ENCODE measurements at places on chromosomes 5 and 9.

DNA sequence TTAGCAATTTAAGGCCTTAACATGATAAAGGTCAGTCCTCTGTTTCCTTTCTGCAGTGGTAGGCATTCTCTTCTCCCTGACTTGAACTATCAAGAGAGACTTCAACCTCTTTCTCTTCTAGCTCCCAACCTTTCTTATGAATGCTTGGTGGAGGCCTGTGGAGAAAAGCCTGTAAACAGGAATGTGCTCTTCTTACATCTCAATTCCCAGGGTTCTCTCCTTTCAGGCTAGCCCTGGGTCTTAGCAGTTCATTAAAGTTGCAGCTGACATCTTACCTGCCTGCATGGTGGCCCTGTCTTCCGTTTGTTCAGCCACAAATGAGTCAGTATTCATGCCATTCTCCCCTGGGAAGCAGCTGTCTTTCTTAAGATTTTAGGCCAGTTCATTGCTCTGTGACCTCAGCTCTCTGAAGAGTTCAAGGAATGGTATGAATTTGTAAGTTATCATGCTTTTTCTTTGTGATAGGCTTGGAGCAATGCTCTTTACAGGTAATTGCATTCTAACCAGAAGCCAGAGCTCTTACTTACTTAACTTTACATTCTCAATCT lies 77.8 kb downstream of the ADCY2 start:
- DNase-seq = no peak

GRCh38 chr5:11214864-11215644 lies 454.0 kb upstream of the DAP start:
- DNase-seq = no peak

- no peak for DNase-seq
Observed at GRCh38 chr9:89743573-89744254, 138.9 kb downstream of the GADD45G start.

DNA sequence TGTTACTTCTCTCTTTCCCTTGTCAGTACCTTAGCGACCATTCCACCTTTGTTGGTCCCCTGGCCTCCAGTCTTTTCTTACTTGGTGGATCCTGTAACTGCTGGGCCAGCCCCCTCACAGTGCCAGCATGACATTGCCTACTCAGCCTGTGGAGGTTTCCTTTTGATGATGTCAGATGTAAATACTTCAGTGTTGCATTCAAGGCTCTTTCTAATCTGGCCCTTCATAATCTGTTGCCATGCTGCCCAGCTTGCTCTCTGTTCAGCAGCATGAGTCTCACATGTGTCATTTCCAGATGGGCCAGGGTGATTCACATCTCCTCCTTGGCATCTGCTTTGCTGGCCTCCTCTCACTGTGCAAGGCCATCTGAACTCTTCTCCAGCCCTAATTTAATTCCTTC lies 57.1 kb downstream of the MAST4 start:
- DNase-seq = no peak

DNA sequence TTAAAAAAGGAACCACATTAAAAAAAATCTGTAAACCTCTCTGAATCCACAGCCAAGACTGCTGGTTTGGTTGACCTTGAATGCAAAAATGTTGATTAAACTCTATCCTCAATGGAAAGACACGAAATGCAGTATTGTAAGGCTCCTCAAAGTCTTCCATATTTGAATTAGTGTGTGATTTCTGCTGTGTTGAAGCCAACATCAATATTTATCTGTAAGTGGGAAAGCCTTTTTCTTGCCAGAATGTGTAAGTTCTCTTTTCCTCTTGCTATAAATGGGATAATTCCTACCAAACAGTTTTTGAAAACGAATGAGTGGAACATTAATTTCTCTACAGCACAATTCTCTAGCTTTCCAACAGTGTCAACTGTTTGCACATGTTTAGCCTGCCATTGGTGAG lies 422.1 kb upstream of the TNC start:
- no peak for DNase-seq

- no peak for DNase-seq
Observed at GRCh38 chr5:4674166-4674565, 466.0 kb upstream of the ADAMTS16 start.

GRCh38 chr9:26975728-26976707 lies 19.8 kb downstream of the IFT74 start:
- DNase-seq = no peak

- DNase-seq = no peak
Observed at GRCh38 chr5:97534166-97534565, 351.1 kb upstream of the RIOK2 start.

DNA sequence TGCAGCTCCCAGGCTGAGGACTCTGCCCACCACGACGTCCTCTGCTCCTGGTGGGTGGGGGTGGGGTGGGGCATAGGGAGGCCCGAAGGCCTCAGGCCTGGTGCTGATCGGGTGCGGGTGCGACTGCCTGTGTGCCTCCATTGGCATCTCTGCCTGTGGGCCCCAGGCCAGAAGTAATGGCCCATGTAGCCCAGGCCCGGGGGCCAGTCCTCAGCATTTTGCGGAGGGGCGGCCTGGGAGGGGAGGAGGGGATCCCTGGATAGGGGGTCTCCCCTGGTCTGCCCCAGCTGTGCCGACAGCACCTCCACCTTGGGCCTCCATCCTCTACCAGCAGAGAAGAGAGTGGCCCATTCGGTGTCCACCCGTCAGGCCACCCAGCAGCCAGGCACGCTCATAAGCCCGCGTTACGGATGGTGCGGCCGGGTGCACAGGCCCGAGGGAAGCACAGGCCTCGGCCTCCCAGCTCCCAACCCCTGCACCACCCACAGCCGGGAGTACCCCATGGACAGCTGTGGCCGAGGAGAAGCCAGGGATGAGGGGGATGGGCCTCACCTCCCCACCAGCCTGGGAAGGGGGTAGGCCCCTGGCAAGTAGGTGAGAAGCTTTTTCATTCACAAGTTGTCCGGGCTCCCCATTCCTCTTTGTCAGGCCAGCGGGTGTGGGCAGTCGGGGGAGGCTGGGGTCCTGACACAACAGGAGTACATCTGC lies 1.8 kb upstream of the NOTCH1 start:
- DNase-seq = no peak

DNA sequence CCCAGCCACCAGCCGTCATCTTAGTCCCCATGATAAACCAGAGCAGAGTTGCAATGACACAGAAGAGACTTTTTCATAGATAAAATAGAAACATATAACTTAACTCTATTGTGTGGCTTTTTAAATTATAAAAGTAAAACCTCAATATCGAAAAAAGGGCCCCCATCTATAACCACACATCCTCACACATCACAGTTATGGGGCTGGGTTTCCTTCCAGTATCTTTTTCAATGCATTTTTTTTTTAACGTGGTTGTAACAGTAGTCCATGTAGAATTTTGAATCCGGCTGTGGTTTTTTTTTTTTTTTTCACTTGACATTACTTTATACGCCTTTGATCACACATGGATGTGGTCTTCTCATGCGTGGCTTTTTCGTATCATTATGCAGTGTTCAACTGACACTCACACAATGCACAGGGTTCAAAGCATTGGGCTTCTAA lies 77.4 kb downstream of the CFAP77 start:
- no peak for DNase-seq

DNA sequence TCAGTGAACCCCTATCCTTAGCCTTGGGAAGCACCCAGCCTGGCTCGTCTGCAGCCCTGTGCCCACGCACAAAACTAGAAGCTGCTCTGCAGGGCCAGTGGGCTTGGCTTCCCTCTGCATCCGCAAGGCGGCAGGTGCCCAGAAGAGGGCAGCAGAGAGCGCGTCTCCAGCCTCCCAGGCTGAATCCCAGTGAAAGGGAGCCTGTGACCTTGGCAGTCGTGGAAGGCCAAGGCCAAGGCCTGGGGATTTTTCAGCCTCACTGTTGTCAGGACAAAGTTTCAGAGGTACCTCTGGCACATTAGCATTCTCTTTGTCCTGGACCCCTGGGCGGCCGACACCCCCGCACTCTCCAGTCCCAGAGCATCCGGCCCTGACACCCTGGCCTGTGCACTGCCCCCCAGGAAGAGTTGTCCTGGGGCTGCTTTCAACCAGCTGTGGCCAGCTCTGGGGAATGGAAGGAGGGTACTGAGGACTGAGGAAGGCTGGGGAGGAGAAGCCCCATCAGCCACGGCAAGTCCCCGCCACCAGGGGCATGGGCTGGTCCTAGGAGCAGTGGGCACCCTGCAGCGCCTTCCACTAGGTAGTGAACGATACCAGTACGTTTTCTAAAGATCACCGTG lies 63.6 kb upstream of the IL17B start:
- DNase-seq = no peak

DNA sequence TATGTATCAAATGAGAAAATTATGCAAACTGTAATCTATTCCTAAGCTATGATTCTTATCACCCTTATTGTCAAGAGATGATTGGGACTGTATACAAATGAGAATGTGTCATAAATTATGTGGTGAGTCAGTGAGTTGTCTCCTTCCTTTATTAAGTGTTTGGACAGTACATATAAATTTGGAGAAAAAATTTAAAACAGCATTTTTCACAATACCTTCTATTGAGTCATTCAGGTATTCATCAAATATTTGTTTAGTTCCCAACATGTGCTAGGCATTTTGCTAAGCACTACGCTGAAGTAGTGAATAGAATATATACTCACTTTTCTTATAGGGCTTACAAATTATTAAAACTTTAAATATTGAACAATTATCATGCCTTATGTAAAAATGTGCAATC lies 36.3 kb upstream of the PTPRD start:
- no peak for DNase-seq

GRCh38 chr9:97763874-97764273 lies 66.7 kb upstream of the XPA start:
- no peak for DNase-seq

DNA sequence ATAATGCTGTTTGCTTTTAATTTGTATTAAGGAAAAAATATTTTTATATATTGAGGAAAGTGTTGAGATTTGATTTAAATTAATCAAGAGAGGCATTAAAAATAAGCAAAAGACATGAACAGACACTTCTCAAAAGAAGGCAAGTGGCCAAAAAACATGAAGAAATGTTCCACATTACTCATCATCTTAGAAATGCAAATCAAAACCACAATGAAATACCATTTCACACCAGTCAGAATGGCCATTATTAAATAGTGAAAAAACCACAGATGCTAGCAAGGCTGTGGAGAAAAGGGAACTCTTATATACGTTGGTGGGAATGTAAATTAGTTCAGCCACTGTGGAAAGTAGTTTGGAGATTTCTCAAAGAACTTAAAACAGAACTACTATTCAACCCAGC lies 45.9 kb downstream of the RANBP17 start:
- no peak for DNase-seq

- DNase-seq = no peak
Observed at GRCh38 chr5:57711471-57711870, 228.9 kb upstream of the ACTBL2 start.

GRCh38 chr9:106708475-106709146 lies 154.4 kb upstream of the ZNF462 start:
- DNase-seq = no peak

GRCh38 chr5:172493002-172493401 lies 38.7 kb upstream of the SH3PXD2B start:
- DNase-seq = no peak

DNA sequence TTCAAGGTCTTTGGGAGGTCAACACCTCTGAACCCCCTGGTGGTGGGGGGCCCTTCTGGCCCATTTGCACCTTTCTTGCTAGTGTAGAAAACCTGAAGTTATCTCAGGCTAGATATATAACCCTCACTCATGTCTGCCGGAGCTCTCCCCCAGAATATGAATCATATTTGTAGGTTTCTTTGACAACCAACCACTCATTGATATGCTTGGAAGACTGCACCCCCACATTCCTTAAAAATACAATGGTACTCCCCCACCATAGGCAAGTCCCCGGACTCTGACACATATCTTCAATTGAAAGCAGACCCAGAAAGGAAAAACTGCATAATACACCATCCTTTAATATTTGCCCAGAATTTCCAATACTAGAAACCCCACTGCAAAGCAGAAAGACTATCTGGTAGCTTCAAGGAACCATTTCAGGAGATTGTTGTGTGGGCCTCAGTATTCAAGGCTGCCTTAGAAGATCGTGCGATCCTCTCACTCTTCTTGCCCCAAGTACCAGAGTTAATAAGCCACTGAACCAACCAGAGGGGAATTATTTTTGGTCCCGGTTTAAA lies 978 bp upstream of the UBE2B start:
- DNase-seq = no peak

GRCh38 chr5:8756498-8757084 lies 789.3 kb downstream of the SEMA5A start:
- no peak for DNase-seq

DNA sequence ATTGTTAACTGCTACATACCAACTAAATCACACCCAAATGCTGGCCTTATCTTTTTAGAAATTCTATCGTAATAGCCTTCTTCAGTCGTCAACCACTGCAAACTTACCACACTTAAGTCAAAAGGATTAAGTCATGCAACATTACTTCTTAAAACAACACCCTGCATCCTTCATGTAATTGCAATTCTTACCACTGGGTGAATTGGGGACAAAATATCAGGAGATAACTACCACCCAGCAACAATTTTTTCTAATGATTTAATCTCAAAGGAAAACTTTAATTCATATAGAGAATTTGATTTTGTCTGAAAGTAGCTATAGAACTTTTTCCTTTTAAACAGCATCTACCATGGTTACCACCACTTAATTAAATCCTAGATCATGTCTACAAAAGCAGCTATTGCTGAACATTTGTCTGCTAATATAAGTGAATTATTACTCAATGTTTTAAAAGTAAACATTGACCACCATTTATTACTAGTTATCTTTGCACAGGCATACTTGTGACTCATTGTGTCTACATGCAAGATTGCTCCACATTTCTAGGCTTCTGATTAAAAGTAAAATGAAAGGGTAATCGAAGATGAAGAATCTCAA lies 10.5 kb downstream of the MLLT3 start:
- no peak for DNase-seq

DNA sequence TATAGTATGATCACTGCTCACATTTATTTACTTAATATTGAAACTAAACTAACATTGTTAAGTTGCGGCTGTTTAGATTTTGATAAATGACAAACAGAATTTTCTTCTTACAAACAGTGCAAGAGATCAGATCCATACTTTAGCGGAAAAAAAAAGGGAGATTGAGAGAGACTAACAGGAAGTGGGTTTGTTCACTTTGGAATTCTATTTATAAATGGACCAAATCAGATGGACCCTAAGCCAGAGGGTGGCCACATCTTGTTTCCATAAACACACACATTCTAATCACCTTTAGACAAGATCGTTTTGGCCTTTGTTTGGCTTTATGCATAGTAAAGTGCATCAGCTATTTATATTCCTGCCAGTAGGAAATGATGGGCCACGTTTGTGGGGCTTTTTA lies 381.4 kb upstream of the CD180 start:
- no peak for DNase-seq

- no peak for DNase-seq
Observed at GRCh38 chr9:30201024-30201423, 2183.4 kb upstream of the ACO1 start.

- DNase-seq = no peak
Observed at GRCh38 chr9:135093111-135093510, 5.6 kb downstream of the OLFM1 start.

GRCh38 chr5:57435701-57436134 lies 46.9 kb downstream of the ACTBL2 start:
- DNase-seq = no peak

All from NCI-H1417 treated with DMSO at 0.1 percent for 48 hours (cell line).